Colonic mucosa (tissue), 4 donors: ENCODE measurements at places on chromosomes 7 and 10.

DNA sequence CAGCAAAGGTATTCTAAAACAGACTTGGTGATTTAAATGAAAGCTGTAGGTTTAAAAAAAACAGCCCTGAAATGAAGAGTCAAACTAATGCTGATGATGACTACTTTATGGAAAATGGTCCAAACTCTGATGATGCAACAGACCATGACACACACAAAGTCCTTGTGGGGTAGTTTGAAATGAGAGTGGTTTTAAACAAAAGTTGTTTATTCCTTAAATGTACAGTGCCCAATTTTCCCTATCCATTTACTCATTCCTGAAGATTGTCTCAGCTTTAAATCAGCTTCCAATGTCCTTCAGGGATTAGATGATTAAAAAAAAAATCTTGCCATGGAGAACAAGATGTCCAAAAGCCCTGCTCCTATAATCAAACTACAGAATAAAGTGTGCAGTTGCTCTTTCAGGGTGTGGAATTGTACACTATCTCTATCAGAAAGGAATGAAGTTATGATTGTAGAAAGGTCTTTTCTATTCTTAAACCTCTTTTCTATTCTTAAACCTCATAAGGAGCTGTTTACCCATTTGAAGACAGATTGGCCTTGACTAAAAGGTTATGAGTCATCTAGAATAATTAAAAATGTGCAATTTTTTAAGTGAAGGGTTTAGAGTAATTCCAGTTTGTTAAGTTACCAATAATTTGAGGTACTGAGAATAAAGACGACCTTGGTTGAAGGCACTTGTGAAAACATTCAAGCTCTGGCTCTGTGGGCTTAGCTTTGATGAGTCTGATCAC, 70.2 kb upstream of the ITGA8 start:
- no peak for DNase-seq

GRCh38 chr10:65358565-65358964, 1567.3 kb upstream of the LRRTM3 start:
- no peak for DNase-seq

- no peak for DNase-seq
Measured at GRCh38 chr10:24740714-24741113, 17.0 kb upstream of the ARHGAP21 start.

DNA sequence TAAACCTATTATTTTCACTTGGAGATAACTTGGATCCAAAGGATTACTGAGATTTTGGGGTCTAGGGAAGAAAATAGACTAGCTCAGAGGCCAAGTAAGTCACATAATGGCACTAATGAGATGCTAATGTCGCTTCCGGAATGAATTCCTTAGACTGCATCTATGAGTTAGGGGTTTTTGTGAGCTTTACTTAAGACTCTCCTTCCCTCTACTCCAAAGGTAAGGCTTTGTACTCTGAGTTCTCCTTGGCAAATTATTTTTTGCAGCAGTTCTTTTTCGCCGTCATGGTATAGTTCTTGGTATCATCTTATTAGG, 143.9 kb upstream of the KLF14 start:
- DNase-seq = no peak

DNA sequence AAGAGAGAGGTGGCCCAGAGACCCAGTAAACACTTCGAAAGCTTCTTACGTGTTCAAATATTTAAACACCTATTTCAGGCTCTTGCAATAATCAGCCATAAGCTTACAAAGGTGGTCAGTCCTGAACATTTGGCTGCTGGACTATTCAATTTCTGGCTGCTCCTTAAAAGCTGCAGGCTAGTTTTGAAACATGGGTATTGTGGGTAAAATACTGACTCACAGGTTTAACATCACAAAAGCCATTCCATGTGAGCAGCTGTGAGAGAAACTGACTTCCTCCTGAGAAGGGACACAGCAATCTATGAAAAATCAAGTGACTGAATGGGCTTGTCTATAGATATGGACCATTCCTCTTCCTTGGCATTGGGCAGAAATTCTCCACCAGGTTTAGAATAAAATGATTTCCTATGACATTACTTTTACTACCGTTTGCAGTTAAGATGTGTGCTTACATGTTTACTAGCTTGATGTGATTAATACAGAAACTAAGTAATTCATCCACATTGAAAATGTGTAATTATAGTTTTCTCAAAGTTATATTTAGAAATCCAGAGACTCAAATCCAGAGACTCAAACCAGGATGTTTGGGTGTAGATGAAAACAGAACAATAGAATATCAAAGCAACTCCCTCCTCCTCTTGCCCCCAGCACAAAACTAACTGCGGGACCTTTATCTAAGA, 252.3 kb downstream of the GATA3 start:
- DNase-seq = no peak

DNA sequence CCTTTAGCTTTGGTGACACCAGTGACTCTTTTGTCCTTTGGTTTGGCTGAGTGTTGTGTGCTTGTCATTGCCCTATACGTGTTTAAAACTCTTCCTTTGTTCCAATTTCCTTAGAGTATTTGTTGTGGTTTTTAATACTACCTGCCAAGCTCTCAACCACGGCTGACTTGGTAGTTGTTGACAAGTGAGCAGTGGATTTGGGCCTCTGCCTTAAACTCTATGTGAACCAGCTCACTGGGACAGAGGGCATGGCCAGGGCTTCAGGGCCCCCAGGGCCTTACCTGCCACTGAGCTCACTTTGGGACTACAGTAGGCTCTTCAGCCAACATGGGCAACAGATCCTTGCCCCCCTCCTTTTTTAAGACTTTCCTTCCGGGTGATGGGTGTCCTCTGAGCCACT, 9.6 kb upstream of the DMBT1 start:
- no peak for DNase-seq
